Lower lobe of right lung (tissue), 2 donors: ENCODE measurements at places on chromosomes 5 and 9. TPM values are rescaled to one million over a fixed set of nuclear protein-coding genes. Genes with fewer than 3 reads are reported as not detected.
A peak's percentile ranks its signal among the peaks of the same experiment; 100 is the strongest.

The GDNF gene
- not detected for total RNA-seq

DNA sequence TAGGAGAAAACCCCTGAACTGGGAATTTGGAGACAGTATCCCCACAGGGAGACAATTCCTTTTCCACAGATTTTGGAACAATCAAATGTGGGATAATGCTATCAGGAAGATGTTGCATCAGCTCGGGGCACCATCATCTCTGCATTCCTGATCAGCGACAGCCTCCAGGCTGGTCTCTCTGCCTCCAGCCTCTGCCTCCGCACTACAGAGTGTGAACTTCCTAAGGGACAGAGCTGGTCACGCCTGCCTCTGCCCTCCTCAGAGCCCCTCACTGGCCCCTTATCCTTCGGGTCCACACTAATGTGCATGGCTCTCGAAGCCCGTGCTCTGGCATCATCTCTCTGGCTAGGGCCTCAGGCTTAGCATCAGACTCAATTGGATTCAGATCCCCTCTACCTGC, 8.6 kb downstream of the FOXI1 start:
- H3K36me3 ChIP-seq: no peaks in the 10 kb centered on the region
- no peak for DNase-seq
- no peaks in the 10 kb centered on the region for H3K27me3 ChIP-seq
- no peaks in the 10 kb centered on the region for H3K4me1 ChIP-seq
- no peak overlapping the region for H3K4me3 ChIP-seq

GRCh38 chr5:72441094-72441723, 66.0 kb downstream of the ZNF366 start:
- no peaks in the 10 kb centered on the region for H3K27me3 ChIP-seq
- H3K36me3 ChIP-seq: no peaks in the 10 kb centered on the region
- no peaks in the 10 kb centered on the region for H3K4me1 ChIP-seq
- peak overlapping the region; percentile 33 for H3K27ac ChIP-seq
- no peak overlapping the region for H3K4me3 ChIP-seq

GRCh38 chr9:13648676-13649075, 369.2 kb upstream of the MPDZ start:
- DNase-seq: no peak
- H3K4me1 ChIP-seq: no peaks in the 10 kb centered on the region
- H3K36me3 ChIP-seq: no peaks in the 10 kb centered on the region
- no peaks in the 10 kb centered on the region for H3K27me3 ChIP-seq
- H3K4me3 ChIP-seq: no peak overlapping the region

DNA sequence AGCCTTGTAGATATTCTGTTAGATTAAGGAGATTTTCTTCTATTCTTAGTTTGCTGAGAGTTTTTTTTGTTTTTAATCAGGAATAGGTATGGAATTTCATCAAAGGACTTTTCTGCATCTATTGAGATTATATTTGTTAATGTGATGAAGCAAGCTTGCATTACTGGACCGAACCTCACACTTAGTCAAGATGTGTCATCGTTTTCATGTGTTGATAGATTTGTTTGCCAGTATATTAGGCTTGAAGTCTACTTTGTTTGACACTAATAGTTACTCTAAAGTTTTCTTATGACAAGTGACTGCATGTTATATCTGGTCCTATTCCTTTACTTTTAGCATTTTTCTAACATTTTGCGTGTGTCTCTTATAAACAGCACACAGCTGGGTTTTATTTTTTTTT, 12.4 kb upstream of the HACD4 start:
- H3K27ac ChIP-seq: no peak overlapping the region
- no peak overlapping the region for H3K4me3 ChIP-seq
- no peaks in the 10 kb centered on the region for H3K27me3 ChIP-seq
- no peaks in the 10 kb centered on the region for H3K4me1 ChIP-seq
- DNase-seq: no peak

- H3K4me1 ChIP-seq: peaks cover 23% of the 10 kb centered on the region
- no peaks in the 10 kb centered on the region for H3K36me3 ChIP-seq
- no peak overlapping the region for H3K27ac ChIP-seq
- no peak overlapping the region for H3K4me3 ChIP-seq
Measured at GRCh38 chr5:142017832-142018427, 5.1 kb upstream of the GNPDA1 start.

GRCh38 chr9:133730994-133731715, 7.0 kb downstream of the SARDH start:
- peaks cover 13% of the 10 kb centered on the region for H3K27me3 ChIP-seq
- H3K4me1 ChIP-seq: no peaks in the 10 kb centered on the region
- no peak overlapping the region for H3K27ac ChIP-seq
- DNase-seq: no peak
- no peak overlapping the region for H3K4me3 ChIP-seq

DNA sequence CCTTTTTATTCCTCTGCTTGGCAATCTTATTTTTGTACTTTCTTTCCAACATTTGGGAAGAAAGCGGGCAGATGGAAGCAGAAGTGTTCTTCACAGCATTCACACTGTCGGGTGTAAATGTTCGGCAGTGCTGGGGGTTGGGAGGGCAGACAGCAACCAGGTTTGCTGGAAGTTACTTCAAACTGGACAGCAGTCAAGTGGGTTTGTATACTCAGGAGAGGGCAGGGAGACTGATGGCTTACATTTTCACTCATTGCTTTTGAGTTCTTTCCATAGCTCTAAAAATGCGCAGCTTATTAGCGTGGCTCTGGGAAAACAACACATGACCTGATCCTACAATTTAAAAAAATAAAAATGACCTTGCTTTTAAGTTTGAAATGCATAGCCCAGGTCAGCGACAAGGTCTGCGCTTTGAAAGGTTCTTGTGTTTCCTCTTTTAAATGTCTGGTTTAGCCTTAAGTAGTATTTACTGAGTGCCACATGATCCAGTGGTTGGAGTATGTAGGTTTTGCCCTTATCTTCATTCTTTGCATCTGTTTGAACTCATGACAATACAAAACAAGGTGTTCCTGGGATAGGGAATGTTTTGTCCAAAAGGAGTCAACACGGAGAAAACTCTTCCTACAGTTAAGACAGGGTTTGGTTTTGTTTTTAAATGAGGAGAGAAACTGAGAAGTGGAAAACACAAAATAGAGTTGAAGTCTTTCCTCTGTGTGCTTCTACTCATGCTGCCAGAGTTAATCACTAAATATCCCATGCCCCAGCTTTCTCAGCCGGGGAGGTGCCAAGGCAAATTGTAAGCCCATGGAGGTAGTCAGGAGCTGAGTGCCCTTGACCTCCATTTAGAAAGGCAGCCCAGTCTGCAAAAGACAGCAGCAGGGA, 132.7 kb upstream of the DMRT1 start:
- no peak for DNase-seq
- peak overlapping the region; percentile 34 for H3K4me3 ChIP-seq
- H3K4me1 ChIP-seq: peaks cover 40% of the 10 kb centered on the region
- H3K27me3 ChIP-seq: no peaks in the 10 kb centered on the region
- H3K27ac ChIP-seq: peak overlapping the region; percentile 9

The CCL28 gene
- total RNA-seq: 7.7 TPM
